ENCODE measurements at places on chromosomes 7 and 10.
A peak's percentile ranks its signal among the peaks of the same experiment; 100 is the strongest.

DNA sequence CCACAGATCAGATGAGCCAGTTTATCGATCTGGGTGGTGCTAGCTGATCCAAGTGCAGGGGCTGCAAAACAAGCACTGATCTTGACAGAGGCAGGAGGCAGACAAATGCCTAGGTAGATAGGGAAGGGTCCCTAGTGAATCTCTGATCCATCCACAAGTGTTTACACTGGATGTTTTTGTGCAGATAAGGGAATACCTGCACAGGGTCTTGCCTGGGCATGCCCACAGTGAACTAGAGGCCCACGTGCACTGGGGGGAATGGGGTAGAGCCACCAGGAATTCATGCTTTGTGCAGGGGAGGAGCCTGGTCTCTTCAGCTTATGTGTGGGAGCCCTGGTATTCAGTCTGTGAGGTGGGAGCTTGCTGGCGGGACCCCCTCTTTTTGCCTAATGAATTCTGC is 50.3 kb downstream of the SDHAF3 start:
- no peak for DNase-seq

DNA sequence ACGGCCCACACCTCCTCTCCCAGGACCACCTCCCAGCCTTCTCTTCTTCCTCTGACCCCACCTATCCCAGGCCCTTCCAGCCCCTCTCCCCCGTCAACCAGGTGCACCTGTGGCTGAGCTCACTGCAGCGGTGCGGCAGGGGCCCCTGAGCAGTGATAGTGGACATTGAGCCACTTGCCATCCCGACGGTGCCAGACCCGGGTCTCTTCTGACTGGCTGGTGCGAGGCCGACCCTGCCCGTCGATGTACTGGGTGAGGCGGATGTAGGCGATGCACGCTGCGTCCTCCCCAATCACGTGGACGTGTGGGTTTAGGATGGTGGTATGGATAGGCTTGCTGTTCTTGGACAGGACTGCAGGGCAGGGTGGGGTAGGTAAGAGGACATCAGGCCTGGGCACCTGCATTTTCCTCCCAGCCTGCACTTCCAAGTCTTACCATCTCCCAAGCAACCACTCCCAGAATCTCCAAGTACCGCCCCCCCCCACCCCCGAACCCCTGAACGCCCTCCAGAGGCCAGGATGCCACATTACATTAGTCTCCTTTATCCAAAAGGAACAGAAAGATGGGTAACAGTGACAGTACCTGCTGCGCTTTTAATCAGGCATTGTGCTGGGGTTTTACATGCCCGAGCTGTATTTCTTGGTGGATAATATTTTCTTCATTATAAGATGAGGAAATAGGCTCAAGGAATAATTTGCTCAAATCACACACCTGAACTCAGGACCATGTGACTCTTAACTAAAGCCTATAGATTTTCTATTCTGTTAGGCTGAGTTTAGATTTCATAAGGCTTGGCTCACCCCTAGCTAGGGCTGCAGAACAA is 3.7 kb upstream of the NDST2 start:
- DNase-seq = peak; percentile 49

GRCh38 chr10:108452533-108452932 is 1288.0 kb upstream of the SORCS1 start:
- DNase-seq = no peak

DNA sequence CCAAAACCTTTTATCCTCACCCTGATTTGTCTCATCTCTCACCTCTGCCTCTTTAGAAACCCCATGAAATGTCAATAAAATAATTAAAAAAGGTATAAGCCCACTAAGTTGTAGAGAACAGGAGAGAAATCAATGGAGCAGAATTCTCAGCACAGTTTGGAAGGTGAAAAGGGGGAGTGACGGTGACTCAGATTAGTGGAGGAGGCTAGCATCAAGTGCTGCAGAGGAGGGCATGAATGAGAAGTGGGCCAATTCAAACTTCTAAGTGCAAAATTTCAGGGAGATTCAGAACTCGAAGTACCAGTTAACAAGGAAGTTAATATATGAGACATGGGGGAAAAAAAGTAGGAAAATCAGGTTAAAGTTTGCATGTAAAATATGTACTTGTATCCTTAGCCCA is 34.9 kb upstream of the ETV1 start:
- DNase-seq = no peak

DNA sequence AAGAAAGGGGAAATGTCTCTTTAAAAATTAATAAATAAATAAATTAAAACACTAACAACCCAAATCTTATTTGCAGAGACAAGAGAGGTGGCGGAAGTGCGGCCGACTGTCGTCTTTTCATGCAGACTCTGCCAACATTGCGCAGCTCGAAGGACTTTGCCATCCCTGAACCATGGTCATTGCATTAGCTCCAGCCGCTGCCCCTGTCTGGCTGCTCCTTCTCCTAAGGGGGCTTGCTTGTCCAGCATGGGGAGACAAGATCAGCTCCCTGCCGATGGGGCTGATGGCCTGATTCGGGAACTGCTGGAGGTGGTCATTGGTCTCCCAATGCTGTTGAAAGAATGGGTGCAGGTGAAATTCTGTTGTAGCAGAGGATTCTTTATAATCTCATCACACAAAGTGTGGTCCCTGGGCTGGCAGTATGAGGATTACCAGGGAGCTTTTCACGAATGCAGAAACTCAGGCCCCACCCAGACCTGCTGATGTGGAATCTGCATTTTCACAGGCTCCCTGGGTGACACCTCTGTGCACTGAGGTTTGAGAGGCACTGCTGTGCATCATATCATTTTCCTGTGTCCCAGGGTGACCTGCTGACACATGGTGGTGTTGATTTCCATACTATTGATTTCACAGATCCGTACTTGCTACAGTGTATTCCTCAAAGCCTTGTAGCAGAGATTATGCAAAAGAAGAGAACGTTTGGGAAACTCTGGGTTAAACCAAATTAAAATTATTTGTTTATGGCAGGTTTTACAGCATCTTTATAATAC is 172.4 kb upstream of the ZMIZ1 start:
- no peak for DNase-seq

DNA sequence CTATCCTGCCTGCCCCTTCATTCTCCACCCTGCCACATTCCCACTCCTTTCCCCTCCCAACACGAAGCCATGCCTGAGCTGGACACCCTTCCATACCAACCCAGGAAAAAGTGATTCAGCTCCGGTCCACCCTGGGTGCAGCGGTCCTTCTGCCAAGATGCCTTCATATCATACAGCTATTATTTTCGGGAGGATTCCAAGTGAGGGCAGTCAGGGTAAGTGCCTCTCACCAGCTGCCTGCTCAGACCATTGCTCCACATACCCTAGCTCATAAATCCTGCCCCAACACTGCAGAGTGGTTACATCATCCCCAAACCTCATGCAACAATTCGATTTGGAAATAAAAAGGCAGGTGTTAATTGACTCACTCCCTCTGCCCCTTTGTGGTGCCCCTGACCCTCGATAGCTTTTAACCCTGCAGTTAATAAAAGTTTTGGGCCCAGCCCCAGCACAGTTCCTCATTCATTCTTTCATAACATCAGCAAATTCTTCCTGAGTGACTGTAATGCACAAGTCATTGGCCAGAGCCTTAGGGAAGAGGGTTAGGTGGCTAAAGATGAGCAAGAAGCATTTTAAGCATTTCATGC is 42.6 kb downstream of the ZNF503 start:
- no peak for DNase-seq

- DNase-seq = no peak
These were observed 23.6 kb upstream of the UNCX start for GRCh38 chr7:1209097-1209496.

GRCh38 chr10:126569513-126570244 is 100.8 kb downstream of the C10orf90 start:
- DNase-seq = peak; percentile 42

GRCh38 chr7:76395965-76396726 is 13.4 kb downstream of the SSC4D start:
- DNase-seq = peak; percentile 39

GRCh38 chr7:47573758-47574481 is 8.0 kb downstream of the TNS3 start:
- no peak for DNase-seq

- no peak for DNase-seq
These were observed 595.3 kb downstream of the XPNPEP1 start for GRCh38 chr10:109328001-109328400.

DNA sequence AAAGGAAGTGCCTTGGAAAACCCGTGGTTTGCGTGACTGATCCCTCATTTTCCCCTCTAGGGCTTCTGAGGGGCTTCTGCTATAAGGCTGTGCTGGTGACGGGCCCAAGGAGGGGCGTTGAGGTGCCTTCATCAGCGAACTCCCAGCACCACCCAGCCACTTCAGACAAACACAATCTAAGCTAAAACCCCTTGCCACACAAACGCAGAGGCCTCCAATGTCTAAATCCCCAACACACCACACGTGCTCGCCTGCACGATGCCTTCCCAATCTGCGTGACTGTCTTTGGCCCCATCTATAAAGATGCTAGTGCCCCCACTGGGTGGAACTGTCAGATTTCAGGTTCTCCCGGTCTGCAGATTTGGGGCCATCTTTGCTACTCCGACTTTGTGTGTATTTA is 4.1 kb upstream of the GAD2 start:
- no peak for DNase-seq

DNA sequence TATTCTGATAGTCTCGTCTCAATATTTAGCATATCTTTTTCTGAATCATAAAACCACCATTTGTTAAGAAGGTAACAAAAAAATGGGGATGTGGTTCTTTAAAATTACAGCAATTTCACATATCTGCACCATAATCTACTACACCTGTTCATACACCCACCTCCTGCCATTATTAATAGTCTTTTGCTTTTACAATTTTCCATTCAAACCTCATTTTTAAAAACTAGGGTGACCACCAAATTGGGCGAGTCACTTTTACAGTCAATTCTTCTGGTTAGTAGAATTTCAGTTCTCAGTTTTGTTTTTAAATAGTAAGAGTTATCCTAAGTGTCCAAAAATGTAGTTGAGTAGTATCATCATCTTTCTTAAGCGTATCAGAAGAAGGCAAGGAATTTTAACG is 48.4 kb upstream of the GSAP start:
- no peak for DNase-seq

- DNase-seq = no peak
These were observed 299.3 kb downstream of the GRM8 start for GRCh38 chr7:126953461-126953860.

- DNase-seq = no peak
These were observed 83.6 kb downstream of the PPP1R3C start for GRCh38 chr10:91549262-91549661.

DNA sequence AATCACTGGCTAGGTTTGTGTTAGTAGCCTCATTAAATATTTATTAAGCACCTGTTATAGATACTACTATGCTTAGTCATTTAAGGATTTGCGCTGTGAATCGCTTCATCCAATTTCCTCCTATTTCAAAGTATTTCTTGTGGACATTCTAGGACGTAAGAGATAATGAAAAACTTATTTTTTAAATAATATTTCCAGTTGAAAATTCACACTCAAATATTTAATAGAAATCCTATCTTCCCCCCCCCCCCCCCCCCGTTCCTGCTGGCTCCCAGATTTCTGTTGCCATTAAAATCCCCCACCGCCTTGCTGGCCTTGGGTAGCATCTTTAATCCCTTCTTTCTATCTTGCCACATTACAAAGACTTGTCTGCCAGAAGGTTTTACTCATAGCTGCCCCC is 6.0 kb downstream of the INSYN2A start:
- DNase-seq = peak; percentile 15

DNA sequence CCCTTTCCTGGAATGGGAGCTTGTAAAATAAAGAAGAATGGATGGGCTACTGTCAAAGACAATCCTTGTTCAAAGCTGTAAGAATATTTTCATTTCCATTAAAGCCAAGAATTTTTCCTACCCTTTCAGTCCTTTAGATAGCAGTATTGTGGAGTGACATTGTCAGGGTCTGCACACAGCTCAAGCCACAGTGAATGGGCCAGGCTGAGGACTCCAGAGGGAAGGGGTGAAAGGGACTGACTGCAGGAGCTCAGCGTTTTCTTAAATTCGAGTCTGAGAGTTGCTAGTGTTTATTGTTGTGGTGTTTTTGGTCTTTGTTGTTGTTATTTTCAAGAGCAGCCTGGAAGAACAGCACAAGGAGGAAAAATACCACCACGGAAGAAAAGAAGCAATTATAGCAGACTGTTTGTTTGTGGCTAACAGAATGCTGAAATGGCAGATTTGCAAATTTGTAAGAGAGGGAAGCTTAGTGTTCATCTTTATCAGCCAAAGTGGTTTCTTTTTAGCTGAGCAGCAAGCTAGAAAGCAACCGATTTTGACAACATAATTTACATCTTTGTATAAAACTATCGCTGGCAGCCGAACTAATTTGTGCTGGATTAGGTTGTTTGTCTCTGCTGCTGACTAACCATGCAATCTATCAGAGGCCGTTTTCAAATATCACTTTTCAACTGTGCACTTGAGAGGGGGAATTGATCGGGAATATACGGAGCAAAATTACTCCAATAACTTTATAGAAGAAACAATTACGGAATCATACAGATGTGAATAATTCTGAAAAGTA is 192.1 kb downstream of the LRMDA start:
- DNase-seq = no peak

GRCh38 chr10:13709931-13710650 is 123.3 kb downstream of the PRPF18 start:
- DNase-seq = no peak

GRCh38 chr7:3589752-3590151 is 288.7 kb downstream of the SDK1 start:
- DNase-seq = no peak

DNA sequence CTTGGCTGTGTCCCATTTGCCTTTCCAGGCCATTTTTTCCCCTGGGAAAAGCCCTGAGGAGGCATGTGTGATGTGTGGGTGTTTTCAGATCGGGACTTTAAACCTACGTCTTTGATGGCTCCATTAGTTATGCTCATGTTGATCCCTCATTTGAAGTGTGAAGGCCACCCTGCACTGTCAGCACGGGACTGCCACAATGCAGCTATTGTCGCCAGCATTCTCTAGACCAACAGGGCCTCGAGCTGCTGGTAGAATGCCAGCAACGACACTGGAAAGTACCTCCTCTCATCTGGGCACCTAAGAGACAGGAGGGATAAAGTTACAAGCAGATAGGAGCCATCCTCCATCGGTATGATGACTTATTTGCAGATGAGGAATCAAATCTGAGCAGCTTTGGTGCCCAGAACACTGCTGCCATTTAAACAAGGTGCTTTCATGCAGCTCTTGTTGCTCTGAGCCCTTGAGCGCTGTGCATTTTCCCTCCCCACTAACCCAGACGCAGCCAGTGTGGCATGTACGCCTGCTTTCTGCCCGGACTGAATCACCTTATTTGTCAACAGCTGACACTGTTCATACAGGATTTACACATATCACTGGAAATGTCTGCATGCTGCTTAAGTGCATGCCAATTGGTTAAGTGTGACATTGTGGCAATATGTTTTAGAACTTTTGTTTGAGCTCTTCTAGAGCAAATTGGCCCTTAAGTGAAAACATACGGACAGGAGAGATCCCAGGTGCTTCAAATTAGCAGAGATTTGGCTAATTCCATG is 175.0 kb upstream of the PITRM1 start:
- no peak for DNase-seq

GRCh38 chr10:61835069-61835945 is 66.2 kb upstream of the ARID5B start:
- peak; percentile 80 for DNase-seq

- no peak for DNase-seq
These were observed 54.7 kb downstream of the HSPA12A start for GRCh38 chr10:116687633-116688032.

GRCh38 chr10:97320480-97321031 is 1.5 kb downstream of the FRAT1 start:
- no peak for DNase-seq
